Suppressor macrophage (primary cell): ENCODE measurements at places on chromosomes 13 and 19.

DNA sequence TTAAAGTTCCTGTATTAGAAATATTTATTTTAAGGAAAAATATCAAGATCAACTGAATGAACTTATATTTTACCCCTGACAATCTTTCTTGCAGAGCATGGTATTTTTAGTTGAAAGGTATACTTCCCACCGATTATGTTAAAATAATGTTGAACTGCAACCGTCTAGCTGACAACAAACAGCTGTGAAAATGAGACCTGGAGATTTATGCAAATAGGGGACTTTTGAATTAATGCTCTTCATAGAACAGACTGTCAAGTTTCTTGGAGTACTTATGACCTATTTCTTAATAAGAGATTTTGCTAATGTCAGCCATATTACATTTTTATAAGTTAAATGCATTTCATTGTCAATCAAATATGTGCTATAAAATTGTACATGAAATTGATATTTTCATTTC lies 210.9 kb downstream of the NALCN start:
- DNase-seq, result no peak

GRCh38 chr19:41327576-41328156 lies 17.7 kb downstream of the CCDC97 start:
- DNase-seq, result peak; percentile 95

DNA sequence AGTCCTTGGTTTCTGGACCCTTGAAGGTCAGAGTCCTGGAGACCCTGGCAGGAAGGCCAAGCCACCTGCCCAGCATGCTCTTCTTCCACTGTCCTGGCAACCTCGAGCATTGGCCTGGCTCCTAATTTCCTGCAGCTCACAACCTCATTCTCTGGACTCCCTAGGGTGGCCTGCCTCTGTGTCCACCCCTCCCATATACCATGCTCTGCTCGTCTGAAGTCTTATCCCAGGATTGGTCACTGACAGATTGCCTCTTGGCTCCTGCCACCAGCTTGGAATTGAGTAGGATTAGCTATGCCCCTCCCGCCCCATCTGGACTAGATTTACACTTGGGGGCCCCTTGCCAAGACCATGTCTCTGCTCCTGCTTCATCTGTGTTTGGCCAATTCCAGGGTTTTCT lies 17.1 kb upstream of the WASF3 start:
- DNase-seq, result no peak

- no peak for DNase-seq
These were observed 187.3 kb downstream of the ZNF536 start for GRCh38 chr19:30559446-30559845.

DNA sequence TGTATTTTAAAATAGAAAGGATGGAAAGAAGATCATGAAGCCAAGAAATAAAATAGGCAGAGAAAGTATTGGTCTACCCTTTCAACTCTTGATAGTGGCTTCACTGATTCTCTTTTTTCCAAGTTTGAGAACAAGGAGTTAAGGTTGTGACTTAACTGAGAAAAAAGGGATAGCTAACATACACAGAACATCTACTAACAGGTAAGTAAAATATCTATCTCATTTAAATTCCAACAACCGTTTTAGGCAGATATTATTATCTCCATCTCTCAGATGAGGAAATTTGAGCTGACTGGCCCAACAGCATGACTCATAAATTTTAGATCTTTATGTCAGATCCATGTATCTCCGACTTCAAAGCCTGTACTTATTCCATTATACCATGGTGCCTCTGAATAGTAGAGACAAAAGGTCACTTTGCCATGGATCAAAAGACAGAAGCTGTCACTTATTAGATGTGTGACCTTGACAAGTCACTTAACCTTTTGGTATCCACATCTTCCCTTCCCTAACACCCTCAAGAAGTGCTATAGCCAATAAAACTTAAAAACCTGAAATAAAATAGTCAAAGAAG lies 152.1 kb downstream of the DACH1 start:
- no peak for DNase-seq

GRCh38 chr13:102830646-102831045 lies 15.2 kb upstream of the ERCC5 start:
- DNase-seq, result no peak

DNA sequence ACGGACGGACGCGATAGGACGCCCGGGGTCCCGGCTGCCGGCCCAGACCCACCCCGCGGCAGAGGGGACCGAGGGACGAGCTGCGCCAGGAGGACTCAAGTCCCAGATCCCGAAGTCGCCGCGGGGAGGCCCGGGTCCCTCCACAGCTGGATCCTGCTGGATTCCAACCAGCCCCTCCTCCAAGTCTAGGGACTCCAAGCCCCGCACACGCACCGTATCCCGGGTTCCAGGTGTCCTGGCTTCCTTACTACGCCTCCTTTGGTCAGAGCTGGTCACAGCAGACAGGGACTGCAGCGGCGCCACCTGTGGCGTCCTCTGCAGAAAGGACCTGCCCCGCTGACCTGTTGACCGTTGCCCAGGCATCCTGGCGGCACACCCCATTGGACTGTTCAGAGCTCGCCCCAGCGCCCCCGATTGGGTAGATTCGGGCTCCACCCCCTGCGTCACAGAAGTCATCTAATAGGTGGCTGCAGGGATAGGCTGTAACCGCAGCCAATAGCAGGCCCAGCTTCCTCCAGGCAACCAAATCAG lies 29.0 kb upstream of the ZNF709 start:
- no peak for DNase-seq

DNA sequence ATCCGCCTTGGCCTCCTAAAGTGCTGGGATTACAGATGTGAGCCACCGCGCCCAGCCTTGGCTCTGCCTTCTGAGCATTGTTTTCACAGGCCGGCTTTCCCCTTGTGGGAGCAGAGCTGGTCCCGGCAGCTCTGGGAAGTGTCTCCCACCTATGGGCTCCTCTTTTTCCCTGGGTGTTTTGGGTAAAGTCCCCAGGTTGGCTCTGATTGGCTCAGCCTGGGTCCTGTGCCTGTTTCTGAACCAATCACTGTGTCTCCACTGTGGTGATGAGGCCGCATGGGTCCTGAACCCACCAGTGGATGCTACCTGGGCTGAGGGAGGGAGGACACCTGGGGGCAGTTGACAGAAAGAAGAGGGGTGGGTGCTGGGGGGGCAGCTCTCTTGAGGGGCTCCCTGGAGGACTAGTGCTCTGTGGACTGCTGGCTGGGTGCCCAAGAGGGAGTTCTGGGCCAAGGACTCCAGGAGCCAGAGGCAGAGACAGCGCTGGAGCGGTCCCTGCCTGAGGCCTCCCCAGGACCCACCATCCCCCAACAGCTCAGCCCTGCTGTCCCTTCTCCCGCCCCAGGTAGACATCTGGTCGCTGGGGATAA lies 19.6 kb upstream of the NCCRP1 start:
- no peak for DNase-seq

DNA sequence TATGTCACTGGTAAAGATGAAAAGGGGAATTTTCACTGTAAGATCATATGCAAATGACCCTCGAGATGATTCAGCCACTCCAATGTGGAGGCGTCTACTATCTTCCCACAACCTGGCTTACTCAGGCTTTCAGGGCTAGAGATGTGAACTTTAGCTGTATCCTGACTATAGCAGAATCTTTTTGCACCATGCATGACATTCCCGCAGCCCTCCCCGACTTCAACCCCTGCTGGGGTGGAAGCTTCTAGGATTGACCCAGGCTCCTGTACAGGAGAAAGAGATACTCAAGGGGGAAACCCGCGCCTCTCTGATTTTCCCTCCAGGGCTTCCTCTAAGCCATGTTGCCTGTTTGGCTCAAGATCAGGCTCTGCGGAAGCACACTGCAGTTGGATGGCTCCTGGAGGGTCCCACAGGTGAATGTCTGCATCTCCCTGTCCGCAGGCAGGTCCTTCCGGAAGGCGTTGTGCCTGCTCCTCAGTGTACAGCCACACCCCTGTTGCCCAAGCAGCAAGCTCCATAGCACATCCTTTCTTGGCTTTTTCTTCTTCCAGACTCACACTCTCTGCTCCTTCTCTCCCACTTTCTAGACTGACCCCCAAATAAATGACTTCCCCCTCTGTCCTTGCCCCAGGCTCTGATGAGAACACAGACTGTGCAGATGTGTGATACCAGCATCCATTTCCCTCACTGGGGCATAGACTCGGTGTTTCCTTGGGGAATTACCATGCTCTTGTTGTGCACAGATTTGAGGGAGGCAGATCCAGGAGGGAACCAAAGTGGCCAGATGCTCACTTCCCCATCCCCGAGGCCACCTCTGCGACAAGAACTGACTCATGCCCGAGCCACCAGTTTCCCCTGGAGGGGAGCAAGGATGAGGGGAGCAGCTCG lies 29.1 kb upstream of the POP4 start:
- peak; percentile 59 for DNase-seq

DNA sequence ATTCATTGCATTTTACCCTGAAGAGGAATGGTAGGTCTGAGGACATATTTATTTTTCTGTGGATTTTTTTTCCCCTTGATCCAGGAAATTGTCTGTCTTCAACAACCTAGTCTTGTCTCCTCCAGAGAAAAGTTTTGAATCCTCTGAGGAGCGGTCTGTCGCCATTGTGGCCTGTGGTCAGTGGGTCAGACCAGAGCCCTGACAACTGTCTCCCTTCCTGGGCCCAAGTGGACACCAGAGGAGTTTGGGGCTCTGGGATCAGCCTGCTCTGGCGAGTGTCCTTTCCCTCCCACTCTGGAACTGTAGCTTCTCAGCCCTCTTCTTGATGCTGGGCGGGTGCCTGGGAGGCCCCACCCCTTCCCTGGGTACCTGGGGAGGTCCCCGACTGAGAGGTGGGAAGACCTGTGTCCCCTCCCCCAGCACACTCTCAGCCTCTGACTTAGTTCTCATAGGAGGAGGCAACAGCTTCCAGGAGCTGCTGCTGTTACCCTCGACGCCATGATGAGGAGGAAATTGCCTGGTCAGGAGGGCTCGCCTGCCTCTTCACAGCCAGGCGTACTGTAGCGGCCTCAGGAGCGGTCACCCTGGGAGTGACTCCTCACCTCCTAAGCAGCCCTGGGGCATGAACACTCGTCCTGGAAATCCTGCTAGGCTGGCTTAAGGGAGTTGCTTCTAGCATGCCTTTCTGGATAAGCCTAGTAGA lies 110.3 kb downstream of the GGACT start:
- DNase-seq, result no peak

DNA sequence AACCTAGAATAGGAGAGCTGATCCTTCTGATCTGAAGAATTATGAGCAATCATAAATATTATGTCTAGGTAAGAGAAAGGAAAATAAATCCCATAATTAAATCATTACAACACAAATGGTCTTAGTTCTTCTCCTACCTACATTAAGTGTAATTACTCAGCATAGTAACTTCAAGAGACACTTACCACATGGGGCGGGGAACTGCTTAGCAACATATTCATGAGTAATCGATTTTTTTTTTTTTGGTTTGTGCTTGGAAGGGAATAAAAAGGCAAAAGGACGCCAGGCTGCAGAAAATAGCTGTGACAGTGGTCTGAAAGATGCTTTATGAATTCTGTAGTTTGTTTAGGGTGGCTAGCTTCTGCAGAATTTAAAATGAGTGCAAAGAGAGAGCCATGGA lies 103.3 kb upstream of the HTR2A start:
- no peak for DNase-seq

DNA sequence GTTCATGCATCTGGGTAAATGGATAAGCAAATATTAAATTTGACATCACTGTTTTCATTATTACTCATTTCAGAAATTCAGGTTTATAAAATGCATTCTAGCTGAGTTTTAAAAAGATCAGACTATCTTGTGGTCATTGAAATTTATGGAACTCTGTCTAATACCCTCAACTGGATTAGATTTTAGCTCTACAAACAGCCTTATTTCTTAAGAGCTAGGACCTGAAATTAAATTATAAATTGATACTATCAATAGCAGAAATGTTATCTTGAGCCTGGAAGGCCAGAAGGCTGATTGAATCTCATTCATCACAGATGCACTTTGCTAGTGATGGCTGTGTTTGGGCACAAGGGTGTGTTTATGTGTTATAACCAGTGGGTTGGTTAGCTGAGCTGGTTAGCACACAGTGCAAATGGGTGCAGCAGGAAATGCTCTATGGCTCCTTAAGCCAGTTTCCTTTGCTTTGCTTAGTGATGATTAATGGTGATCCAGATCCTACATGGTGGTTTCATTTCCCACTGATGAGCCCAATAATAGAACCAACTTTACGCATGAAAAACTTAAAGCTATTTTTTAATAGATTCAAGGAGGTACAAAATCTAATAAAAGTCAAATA lies 310.8 kb upstream of the KLF12 start:
- DNase-seq, result no peak

- no peak for DNase-seq
These were observed 1636.8 kb downstream of the PCDH9 start for GRCh38 chr13:65593298-65593874.

- DNase-seq, result no peak
These were observed 406.8 kb downstream of the KLF5 start for GRCh38 chr13:73465617-73465971.

- DNase-seq, result no peak
These were observed 296.5 kb upstream of the MIR17HG start for GRCh38 chr13:91050970-91051369.

- DNase-seq, result peak; percentile 66
These were observed at the start of gene HTR2A for GRCh38 chr13:46896341-46897137. Gene HTR2A (minus strand): TSS chr13:46897053. CDS start chr13:46895906, 1,147 bp downstream.

DNA sequence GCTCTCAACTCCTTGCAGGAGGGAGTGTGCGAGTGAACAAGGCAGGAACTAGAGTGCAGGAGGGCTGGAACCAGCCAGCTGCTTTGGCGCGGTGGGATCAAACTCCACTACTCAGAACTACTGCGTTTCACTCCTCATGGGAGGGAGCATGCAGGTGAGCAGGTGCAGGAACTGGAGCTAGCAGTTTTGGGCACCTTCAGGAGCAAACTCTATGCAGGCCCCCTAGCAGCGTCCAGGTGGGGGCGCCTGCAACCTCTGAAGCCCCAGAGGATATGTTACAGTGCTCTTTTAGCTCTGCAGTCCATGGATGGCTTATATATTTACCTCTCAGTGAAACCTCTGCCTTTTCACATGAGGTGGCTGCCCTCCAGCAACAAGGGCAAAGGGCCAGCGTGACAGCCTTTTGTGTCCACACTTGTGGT lies 1303.4 kb downstream of the PCDH9 start:
- no peak for DNase-seq

- DNase-seq, result no peak
These were observed 26.5 kb upstream of the ZNF536 start for GRCh38 chr19:30345686-30346085.

DNA sequence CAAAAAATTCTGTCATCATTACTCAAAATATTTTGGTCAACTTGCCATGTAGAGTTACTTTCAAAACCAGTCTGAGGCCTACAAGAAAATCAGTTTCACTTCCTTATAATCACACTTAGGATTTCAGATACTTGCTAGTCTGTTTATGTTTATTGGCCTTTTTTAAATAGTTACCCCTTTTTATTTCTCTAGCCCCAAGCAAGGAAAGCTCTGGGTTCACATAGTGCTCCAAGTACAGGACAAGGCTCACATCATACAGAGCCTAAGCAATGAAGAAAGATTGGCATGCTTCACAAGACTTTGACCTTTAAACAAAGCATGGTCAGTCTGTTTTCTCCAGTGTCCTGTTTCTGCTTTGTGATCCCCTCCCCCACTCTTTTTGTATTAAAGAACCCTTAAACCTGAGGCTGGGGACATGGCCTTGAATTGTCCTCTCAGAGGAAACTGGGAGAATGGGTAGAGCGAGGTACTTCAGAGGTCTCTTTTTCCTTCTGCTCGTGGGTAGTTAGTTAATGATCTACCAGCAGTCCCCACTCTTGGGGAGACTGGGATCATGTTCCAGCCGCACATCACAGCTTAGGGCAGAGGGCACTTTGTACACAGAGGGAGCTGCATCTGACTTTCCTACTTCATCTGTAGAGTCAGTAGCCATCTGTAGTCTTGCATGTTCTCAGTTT lies 30.7 kb downstream of the CEACAM1 start:
- peak; percentile 72 for DNase-seq
